ENCODE measurements at places on chromosomes 2 and 18.
A peak's percentile ranks its signal among the peaks of the same experiment; 100 is the strongest.

GRCh38 chr2:96274355-96275056 lies 8.5 kb downstream of the CIAO1 start:
- no peak for DNase-seq

DNA sequence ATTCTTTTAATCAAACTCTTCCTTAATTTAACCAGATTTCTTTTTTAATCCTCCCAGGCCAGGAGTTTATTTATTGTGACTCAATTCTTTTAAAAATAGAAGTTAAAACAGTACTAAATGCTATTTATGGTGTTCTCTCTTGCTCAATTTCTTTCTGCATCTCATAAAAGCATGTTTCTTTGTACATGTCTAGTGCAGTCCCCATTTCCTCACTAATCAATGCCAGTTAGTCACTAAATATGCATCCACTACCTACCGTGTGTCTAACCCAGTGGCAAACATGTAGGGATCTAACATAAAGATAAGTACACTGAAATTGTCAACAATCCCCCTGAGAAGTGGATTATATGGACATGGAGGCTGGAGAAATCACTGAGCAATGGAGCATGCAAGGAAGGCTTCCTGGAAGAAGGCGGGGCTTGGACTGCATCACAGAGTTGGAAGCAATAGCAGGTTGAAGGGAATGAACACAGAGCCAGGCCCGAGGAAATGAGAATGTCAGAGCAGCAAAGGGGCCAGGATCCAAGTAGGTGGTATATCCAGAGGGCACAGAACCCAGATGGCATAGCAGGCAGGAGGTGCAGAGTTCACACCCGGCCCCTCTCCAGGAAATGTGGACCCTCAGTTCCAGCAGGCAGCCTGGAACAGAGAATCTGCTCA lies 105.3 kb upstream of the FOSL2 start:
- no peak for DNase-seq

GRCh38 chr18:56995579-56996188 lies 151.2 kb upstream of the BOD1L2 start:
- DNase-seq = no peak

GRCh38 chr2:230968921-230969658 lies 26.8 kb upstream of the SPATA3 start:
- DNase-seq = no peak

GRCh38 chr2:126930970-126931590 lies 32.4 kb downstream of the TEX51 start:
- no peak for DNase-seq

GRCh38 chr2:60294901-60295635 lies 258.4 kb downstream of the BCL11A start:
- peak; percentile 33 for DNase-seq

DNA sequence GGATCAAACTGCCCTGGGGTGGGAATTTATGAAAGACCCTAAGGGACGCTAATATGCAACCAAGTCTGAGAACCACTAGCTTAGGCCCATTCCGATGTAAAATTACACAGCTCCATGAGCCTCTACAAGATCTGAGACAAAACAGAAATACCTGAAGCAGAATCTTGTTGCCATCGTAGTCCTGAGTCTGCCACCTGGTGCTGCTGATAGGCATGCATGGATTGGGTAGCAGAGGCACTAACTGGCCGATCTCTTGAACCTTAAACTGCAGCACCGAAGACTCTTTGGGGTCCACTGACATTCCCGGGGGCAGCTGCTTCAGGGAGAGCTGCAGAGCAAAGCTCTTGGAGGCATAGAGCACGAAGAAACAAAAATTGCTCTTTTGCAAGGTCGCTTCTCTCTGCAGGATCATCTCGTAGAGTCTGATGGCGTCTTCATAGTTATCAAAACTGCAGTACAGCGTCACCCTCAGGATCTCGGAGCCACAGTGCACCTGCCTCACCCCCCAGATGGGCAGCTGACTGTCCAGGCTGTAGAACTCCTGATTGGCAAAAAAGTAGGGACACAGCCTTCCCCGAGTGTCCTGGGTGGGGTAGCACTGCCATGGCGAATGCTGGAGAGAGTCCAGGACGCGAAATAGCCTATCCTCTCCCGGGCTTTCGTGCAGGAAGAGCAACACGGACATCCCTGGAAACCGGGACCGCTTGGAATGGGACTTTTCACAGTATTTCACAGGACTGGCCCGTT lies 848 bp downstream of the FAM124B start:
- DNase-seq = no peak

DNA sequence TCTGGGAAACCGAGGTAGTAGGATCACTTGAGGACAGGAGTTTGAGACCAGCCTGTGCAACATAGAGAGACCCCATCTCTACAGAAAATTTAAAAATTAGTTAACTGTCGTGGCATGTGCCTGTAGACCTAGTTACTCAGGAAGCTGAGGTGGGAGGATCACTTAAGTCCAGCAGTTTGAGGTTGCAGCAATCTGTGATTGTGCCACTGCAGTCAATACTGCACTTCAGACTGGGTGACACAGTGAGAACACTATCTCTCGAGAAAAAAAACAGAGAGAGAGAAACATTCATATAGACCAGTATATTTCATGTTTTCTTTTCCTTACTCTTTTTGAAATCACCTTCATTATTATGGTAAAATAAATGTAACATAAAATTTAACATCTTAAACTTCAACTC lies 290.7 kb upstream of the CYP26B1 start:
- DNase-seq = no peak

- DNase-seq = no peak
Observed at GRCh38 chr2:168201584-168202116, 45.7 kb downstream of the STK39 start.

- no peak for DNase-seq
Observed at GRCh38 chr2:70122470-70122869, 35.2 kb downstream of the PCBP1 start.

DNA sequence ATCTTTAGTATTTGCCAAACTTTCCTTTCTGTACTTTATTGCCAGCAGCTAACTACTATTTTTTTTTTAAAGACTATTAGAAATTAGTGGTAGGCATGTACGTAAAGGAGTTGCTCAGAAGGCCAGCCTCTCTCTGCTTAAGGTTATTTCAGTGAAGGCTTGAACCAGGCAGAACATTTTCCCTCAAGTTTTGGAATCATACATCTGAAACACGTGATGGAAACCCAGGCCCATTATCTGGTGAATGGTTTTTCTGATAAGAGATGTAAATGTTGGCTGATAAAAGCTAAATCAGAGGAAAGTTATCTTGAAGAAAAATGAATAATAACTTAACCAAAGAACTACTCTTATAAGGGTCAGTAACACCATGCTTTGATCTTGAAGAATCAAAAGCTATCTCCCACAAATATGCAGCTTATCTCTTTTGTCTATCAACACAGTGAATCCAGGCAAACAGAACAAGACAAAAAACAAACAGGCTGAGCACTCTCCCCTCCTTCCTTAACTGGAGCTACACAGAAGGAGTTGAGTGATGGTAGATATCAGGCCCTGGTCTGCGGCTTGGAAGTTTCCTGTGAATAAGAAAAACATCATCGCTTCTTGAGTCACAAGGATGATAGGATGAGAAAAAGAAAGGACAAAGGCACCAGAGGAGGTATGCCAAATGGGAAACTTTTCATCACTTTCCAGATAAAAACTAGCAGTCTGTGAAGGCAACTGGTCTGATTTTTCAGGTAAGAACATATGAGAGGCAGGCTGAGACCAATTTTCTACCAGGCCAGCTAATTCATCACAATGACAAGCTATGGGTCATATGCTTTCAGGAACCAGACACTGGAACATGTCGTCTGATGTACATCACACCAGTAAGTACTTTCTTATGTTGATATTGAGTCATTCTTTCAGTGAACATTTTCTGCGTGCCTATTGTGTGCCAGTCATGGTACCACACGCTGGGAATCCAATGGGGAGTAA lies 88.4 kb upstream of the STK17B start:
- no peak for DNase-seq

DNA sequence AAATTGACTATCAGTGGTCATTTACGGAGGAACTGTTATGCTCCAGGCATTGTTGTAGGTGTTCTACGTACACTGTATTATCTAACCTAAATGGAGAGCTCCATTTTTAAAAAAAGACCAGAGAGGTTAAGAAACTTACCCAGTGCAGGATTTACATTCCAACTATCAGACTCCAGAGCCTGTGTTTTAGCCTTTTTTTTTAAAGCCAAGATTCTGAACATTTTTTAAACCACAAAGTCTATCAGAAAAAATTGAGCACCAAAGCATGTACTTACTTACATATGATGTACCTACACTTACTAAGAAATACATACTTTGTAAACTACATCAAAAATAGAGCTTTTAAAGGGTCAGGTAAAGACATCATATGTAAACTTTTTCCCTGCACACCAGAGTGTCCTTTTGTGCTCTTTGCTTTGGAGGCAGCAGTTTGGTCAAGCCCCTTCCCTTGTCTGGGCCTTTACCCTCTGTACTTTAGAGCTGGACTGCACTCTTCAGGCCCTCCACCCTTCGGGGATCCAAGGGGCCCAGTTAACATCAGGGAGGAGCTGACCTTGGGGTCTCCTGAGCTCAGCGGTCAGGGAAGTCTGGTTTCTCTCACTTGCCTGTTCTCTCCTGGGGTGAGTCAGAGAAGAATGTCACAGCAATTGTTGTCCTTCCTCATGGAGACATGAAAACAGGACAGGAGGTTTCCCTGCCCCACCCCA lies 58.4 kb downstream of the ITGB1BP1 start:
- DNase-seq = no peak

GRCh38 chr2:48081317-48081628 lies 175.0 kb upstream of the FBXO11 start:
- no peak for DNase-seq

DNA sequence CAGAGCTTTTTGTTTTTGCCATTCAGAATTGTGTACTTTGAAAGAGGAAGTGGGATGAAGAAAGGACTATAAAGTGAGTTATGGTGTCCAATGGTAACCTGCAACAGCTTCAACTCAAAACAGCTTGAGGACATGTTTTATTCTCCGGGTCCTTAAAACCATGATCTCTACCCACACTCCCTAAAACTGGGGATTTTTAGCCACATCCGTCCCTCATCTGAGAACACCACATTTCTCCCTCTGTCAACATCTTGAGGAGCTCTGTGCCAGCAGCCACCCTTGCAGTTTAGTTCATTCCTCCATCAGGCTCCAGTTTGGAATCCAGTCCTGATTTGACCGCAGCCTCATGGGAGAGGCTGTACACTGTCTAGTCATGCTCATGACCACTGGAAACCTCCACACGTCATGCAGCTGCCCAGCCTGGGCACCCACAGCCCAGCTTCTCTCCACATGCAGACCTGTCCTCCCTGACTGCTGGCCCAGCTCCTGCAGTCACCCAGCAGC lies 62.6 kb downstream of the C18orf63 start:
- DNase-seq = no peak

DNA sequence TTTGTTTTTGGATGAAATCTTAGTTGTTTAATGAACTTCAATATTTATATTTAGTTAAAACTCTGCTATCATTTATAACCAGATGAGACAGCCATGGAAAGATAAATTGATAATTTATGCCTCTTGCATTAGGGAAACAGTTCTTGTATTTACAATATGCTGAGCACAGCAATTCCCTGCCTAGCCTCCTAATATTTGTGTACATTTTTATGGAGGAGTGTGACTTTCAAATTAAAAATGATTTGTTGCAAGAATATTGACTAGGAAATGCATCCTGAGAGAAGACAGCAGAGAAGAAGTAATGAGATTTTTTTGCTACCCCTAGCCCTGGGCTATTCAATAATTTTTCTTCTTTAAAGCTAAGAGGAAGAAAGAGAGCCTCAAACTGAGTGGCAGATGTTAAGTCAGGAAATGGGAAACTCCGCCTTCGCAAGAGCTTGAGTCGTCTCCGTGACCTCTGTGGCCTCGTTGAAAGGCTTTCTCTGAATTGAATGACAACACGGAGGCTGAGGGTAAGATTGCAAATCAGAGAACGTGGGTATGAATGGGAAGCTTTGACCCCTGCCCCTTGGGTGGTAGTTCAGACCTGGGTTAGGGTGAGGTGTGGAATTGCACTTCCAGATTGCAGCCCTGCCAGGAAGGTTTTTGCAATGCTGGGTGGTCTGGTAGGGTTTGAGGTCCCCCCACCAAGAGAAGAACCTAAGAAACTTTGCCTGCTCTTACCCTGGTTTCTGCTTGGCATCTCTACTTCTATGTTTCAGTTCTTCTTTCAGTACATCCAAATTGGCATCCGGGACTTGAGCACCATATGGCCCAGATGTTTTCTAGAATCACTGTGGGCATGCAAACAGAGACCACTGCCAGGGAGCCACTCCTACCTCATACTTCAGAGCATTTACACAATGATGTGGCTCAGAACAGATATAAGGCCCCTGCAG lies 210.3 kb upstream of the RBMS1 start:
- peak; percentile 46 for DNase-seq

- DNase-seq = no peak
Observed at GRCh38 chr2:233062451-233062850, 2.3 kb downstream of the INPP5D start.

DNA sequence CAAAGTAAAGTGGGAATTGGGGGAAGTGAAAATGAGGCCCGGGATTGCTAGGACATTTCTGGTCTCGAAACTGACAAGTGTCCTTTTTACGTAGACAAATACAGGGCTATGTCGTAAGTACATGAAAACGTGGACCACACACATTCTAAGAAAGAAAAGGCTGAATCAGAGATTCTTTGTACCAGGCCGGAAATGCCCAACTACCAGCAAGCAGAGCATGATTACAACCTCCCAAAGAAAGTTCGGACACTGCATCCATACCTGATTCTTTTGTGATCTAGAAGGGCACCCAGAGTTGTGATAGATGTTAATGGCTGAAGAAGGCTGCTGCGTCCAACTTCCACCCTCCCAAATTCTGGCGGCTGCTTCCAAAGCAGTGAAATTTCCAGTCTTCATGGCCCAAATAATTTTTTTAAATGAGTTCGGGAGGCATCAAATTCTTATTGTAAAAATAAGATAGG lies 1.7 kb downstream of the RBMS1 start:
- DNase-seq = no peak

DNA sequence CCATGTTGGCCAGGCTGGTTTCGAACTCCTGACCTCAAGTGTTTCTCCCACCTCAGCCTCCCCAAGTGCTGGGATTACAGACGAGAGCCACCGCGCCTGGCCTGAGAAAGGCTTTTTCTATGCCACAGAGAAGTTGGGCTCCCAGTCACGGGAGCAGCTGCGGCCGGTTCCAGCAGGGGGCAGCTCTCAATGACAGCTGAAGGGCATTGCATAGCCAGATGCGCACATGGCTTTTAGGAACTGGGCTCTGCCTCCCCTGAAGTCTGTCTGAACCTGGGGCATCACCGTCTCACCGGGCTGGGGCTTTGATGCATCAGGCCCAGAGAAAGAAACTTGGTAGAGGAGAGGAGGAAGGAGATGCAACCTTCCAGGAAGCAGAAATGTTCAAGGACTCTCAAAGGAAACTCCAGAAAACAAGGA lies 84.2 kb upstream of the LAPTM4A start:
- DNase-seq = peak; percentile 85

- no peak for DNase-seq
Observed at GRCh38 chr2:25572638-25573037, 100.7 kb downstream of the DTNB start.

GRCh38 chr18:48397021-48397420 lies 12.2 kb downstream of the ZBTB7C start:
- no peak for DNase-seq

DNA sequence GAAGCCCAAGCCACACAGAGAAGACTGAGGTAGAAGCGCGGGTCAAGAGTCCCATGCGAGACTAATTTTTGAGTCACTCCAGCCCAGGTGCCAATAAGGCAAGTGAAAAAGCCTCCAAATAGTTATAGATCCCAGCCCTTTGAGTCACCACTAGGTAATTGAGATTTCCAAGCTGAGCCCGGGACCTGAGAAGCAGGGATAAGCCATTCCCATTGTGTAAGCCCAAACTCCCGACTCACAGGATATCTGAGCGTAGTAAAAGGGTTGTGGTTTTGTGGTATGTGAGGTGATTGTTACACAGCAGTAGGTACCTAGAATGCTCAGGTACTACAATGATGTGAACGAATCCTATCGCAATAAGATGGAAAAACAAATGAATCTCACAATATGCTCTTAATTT lies 560.7 kb downstream of the DSC3 start:
- DNase-seq = peak; percentile 27
